ENCODE measurements at places on chromosomes 16 and 17. TPM values are rescaled to one million over a fixed set of nuclear protein-coding genes. Genes with fewer than 3 reads are reported as not detected.
A peak's percentile ranks its signal among the peaks of the same experiment; 100 is the strongest.

GRCh38 chr16:84518804-84519341 is 14.4 kb upstream of the MEAK7 start:
- no peak for DNase-seq

- peak; percentile 65 for DNase-seq
Observed at GRCh38 chr17:60065136-60065535, 13.6 kb downstream of the HEATR6 start.

GRCh38 chr17:38333635-38334295 is 10.0 kb downstream of the GPR179 start:
- no peak for DNase-seq

GRCh38 chr17:17994271-17995069 is 21.8 kb downstream of the DRC3 start:
- DNase-seq, result peak; percentile 18

DNA sequence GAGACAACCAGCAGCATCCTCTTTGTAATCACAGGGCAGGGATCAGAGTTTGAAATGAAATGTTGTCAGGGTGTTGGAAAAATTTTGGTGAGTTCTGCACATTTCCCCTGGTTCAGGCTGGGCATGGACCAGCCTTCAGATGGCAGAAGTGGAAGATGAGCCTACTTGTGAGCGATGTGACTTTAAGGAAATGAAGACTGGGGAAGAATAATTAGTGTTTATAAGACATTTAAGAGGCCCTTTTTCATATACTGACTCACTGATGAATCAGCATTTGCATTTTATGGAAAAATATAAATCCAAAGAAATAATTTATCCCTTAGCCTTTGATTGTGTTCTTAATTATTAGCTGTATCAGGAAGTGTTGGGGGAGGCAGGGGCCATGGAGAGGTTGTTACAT is 20.9 kb downstream of the GPR179 start:
- peak; percentile 62 for DNase-seq

GRCh38 chr16:50743581-50744225 is 1.8 kb downstream of the CYLD start:
- DNase-seq, result no peak

DNA sequence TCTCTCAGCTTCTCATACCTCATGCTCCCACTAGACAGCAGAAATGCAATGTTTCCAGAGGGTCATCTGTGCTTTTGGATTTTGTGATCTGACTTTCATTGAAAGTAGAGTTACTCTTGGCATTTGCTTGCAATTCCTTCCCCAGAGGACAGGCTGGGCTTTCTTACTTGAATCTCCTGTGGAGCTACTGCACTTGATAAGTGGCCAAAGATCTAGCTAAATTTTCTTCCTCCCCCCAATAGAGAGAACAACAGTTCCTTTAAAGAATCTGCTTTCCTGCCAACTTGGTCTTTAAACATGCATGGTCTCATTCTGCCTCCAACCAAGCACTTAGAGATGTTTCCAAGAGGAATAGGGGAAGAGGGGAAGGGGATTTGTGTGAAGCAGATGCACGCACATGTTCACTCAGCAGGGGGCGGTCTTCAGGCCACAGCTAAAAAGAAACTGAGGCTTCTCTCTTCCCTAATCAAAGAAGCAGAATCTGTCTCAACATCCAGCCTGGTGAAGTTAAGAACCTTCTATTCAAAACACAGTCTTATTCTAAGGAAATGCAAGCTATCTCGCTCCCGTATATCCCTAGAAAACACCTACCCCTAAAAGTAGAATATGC is 229.6 kb downstream of the ZFHX3 start:
- no peak for DNase-seq

DNA sequence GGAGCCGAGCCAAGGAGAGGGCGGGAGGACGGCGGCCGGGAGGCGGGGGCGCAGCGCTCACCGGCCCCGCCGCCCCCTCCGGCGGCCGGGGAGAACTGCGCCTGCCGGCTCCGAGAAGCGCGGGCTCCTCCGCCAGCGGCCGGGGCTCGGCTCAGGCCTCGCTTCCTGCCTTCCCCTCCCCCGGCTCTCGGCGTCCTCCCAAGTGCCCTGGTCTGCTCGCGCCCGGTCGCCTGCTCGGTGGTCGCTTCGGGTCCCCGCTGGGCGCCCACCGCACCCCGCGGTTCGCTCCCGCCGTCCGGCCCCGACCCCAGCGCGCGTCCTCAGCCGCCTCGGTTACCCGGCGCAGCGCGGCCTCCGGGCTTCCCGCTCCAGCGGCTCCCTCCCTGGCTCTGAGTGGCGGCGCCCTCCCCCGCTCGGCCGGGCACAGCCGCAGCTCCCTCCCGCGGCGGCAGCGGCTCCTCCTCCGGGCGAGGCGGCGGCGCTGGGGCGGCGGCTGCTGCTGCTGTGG is 313 bp downstream of the UBTF start:
- peak; percentile 65 for DNase-seq

DNA sequence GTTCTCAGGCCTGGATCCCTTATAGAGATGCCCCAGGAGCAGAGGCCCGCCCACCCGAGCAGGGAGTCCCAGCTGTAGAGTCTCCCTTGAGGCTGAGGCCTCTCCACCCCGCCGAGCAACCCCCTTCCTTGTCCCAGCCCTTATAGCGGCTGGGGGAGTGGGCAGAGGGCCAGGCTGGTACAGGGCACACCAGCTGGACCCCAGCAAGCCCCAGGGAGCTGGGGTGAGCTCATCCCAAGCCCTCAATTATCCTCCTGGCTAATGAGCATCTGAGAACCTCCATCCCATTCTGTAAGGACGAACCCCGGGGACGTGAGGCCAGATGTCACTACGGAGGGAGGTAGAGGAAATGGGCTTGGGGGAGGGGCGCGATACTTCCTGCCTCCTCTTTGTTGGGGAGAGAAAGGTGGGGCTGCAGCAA is 3.2 kb upstream of the SNN start:
- no peak for DNase-seq

CCDC43 gene
- polyA plus RNA-seq, result 9.3 TPM

HID1 gene
- 1.7 TPM for polyA plus RNA-seq

RHBDL3 gene
- 0.11 TPM for polyA plus RNA-seq

TP53TG3B gene
- not detected for polyA plus RNA-seq

Measured in IMR-90 (cell line).